ENCODE measurements at places on chromosomes 3 and 15.

DNA sequence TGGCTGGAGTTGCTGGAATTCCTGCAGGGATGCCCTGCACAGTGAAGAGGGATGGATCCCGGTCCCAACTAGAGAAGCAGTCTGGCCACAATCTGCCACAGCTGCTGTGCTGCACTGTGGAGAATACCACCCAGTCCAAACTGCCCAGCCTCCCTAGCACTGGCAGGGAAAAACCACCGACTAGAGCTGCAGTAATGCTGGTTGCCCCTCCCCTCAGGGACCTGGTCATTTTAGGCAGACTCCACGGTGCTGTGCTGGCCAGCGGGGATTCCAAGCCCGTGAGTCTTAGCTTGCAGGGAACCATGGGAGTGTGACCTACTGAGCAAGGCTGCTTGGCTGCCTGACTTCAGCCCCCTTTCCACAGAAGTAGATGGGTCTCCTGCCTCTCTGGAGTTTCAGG lies 478.0 kb upstream of the ATP11B start:
- no peak for DNase-seq

GRCh38 chr3:173467501-173467900 lies 70.0 kb downstream of the NLGN1 start:
- no peak for DNase-seq

DNA sequence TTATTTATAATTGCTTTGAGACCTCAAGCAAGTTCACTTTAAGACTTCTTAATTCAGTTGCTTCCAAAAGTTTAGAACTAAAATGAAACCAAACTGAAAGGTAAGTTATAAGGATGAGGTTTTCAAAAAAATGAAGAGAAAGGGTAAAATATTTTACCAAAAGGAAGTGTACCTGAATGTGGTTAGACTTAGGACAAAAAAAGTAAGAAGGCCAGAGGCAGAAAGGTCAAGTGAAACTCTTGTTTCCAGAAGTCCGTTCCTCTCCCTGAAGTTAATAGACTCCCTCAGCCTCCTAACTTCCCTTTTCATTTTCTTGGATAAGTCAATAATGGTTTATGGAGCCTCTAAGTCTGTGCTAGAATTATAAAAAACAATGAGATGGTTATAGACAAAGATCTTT lies 16.6 kb downstream of the BTLA start:
- DNase-seq: no peak

DNA sequence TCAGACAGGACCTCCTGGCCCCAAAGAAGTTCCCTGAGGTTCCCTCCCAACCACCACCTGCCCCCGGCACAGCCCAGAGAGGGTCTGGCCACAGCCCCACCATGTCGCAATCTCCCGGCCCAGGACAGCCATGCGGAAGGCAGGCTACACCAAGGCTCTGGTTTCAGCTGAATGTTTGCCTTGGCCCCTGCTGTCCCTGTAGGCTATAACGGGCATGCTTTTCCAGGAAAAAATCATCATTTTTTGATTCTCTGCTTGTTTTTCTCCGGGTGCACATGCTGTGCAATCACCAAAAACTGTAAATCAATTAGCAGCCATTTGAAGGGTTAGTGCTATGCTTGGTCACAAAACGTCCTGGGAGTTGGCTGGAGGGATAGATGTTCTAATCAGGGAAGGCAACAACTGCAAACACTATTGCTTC lies 142.7 kb upstream of the IGF1R start:
- DNase-seq: no peak

GRCh38 chr3:43181202-43181821 lies 75.4 kb upstream of the POMGNT2 start:
- DNase-seq: no peak

DNA sequence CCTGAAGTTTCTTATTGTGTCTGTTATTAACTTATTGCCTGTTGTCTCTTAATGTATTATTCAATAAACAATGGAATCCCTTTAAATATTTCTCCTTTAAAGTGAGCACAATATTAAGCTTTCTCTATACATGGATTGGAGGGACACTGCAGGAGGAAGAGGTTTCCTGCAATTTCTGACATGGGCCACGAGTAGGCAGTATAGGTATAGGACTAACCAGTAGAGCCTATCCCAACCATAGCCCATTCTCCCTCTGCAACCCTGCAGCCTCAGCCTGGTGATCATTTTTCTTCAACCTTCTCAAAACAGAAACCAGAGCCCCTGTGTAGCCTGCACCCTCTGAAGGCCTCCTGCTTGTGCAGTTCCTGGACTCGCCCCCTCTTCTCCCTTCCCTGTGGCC lies 124.8 kb downstream of the NEK10 start:
- no peak for DNase-seq
